Brain pericyte (primary cell): ENCODE measurements at places on chromosomes 11 and 22.

GRCh38 chr11:75986966-75987365 is 172.0 kb downstream of the UVRAG start:
- no peak for DNase-seq

GRCh38 chr11:118175031-118175992 is 1.1 kb downstream of the SCN2B start:
- no peak for DNase-seq

DNA sequence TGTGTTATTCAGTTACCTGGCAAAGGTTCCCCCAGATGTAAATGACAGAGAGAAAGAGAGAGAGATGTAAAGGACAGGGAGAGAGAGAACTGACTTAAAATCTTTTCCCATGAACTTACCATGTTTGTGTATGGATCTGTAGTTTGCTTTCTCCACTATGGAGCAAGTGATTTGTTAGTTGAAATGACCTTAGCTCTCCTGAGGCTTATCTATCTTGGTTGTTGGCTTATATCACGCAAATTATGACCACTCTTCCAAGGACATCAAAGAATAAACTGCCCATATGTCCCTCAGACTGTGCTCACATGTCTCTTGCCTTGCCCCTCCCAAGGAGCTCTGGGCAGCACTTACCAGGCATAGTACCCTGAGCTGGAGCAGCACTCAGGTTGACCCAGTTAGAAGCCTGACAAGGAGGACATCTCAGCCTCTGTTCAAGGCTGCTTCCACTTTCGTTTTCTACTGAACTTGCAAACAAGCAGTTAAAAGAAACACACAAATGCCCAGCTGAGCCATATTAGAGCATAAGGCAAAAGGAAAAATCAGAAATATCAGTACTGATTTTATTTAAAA is 95.3 kb upstream of the RCN1 start:
- no peak for DNase-seq

DNA sequence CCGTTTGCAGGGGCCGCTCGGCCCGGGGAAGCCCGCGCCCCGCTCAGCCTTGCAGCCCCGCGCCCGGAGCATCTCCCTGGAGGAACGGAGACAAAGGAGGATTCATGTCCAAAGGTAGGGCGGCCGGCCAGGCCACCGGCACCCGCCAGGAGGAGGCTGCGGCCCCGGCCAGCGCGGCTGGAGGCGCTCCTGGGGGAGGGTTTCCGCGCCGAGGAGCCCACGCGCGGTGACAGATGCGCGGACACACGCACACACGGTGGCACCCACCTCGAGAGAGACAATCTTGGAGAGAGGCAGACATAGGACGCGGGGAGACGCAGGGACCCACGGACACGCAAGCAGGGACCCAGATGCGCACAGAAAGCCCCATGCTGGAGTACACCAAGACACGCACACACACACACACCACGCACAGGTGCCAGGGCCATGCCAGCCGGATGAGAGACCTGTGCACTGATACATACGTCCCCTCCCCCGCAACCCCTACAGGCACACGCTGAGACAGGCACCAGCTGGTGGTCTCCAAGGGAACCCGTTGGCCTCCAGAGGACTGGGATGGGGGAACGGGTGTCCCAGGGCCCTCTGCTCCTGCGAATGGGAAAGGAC is 7.8 kb downstream of the SEPTIN3 start:
- DNase-seq, result no peak

GRCh38 chr11:79363256-79363655 is 77.6 kb downstream of the TENM4 start:
- no peak for DNase-seq

- DNase-seq, result no peak
These were observed 45.4 kb downstream of the OR4C46 start for GRCh38 chr11:54558407-54558806.

DNA sequence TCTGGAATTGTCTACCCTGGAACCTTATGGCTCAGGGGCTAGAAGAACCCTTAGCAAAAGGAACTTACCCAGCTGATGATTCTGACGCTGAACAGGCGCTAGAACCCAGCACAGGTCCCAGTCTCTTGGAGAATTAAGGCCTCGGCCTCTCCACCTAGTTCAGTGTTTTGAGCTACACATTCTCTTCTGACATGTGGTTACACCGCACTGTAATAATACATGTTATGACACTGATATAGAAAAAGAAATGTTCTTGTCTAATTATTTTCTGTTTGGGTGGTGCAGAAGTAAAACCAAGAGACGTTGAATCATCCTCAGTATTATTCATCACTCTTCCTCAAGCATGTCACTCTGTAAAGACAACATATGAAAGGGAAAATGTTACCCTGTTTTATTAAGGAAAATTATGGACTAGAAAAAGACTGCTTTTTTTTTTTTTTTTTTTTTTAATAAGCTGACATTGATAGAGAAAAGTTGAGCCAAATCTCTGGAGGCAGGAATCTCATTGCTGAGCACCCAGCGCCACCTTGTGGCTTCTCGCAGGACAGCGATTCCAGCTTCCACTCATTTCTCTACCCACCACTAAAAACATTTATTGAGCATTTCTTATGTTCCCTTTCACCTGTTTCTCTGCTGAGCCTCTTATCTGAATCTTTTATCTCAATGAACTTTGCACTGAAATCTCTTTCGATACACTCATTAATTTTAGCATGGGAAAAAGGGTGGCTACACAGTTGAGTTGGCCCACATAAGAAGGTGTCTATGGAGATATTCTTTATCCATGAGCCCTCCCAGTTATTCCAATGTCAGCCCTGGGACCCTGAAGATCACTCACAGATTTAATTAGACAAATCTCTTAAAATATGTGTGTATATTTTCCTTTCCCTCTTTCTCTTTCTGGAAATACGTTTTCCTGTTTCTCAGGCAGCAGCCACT is 12.6 kb upstream of the APLNR start:
- DNase-seq, result no peak
